Stimulated activated CD4-positive, alpha-beta T cell treated with anti-CD3 and anti-CD28 coated beads, TNF-alpha, amount 100 ng/mL, for 1 hour (primary cell): ENCODE measurements at places on chromosomes 7 and 10.
A peak's percentile ranks its signal among the peaks of the same experiment; 100 is the strongest.

DNA sequence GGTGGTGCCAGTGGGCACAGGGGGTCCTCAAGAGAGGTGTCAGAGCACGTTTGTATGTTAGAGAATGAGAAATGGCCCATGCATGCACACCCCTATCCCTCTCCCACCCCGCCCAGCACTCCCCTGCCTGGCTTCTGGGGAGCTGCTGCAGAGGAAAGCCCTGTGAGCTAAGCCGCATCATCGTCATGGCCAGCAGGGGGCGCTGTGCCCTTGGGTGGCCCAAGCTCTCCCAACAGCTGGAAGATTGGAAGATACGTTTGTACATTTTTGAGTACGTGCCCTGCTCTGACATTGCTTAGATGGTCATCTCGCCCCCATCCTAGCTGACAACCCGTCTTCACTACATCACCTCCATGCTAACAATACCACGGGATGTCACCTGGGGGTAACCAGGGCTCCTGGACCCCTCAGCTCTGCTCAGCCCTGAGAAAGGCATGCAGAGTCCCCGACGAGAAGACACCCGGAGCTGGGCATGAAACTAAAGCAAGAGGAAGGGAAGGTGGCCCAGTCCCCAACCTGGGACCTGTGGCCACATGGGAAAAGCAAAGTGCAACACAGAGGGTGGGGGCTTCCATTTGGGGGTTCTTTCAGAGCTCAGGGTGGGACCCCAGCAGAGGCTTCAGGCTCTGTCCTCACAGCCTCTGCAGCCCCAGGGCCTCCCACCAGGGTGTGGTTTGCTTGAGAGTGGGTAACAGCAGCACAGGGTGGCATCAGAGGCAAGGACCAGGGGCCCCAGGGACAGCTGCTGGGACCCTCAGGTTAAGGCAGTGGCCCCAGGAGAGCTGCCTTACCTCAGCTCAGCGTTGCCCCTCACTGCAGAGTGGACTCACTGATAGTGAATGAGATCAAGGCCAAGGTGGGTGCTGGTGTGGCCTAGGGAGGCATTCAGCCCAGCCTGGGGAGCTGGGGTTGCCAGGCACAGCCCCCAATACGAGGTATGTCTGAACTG lies 136.6 kb downstream of the PTPN20 start:
- peak; percentile 55 for DNase-seq

GRCh38 chr7:117015258-117016184 lies 62.2 kb downstream of the ST7 start:
- no peak for DNase-seq

DNA sequence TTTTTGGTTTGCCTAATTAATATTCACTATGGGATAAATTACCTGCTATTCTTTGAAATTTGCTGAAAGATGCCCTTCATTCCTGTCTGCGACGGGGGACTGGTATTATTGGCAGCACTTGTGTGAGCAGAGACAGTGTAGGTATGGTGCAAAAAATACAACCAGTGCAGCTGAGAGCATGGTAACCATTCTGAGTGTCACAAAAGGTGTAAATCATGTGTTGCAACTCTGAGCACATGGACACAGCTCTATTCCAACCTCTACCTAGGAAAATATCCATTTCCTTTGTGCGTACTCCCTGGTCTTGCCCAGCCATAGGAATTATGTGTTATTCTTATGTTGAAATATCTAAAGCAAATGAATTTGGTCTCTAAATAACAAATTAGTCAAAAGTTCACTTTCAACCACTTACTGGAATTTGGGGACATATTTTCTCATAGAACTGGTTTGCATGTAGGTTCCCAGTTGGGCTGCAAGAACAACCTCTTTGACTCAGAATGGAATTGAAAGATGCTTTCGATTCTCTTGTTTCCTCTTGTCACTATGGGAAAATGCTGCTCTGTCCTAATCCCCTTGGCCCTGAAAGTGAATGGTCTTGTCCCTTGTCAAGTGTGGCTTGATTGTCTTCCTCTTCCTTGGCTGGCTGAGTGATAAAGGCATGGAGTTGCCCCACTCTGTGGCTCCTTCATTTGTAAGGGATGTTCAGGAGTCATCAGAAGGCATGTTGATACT lies 57.0 kb downstream of the CELF2 start:
- DNase-seq, result no peak

GRCh38 chr7:101108961-101109360 lies 17.9 kb upstream of the SERPINE1 start:
- no peak for DNase-seq

- no peak for DNase-seq
Measured at GRCh38 chr10:85635650-85636049, 730.9 kb downstream of the GRID1 start.

GRCh38 chr7:106480616-106481031 lies 180.3 kb downstream of the CCDC71L start:
- no peak for DNase-seq

- DNase-seq, result no peak
Measured at GRCh38 chr10:52900593-52900992, 128.0 kb upstream of the MBL2 start.

GRCh38 chr10:69856601-69857166 lies 55.0 kb downstream of the COL13A1 start:
- DNase-seq, result no peak

DNA sequence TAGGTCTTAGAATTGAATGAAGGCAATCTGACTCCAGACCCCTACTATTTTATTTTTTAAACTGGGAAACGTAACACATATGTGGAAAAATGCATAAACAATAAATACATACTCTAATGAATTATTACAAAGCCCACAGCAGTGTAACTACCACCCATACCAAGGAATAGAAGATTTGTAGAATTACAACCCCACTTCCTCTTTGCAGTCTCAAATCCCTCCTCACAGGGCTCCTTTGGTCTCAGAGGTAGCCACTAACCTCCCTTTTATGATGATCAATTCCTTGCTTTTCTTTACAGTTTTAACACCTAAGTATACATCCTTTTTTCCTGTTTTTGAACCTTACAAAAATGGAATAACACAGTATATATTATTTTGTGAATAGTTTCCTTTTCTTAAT lies 6.7 kb upstream of the CCDC126 start:
- no peak for DNase-seq

GRCh38 chr10:3774018-3774813 lies 10.8 kb downstream of the KLF6 start:
- no peak for DNase-seq

- DNase-seq, result no peak
Measured at GRCh38 chr7:80942261-80943041, 23.6 kb upstream of the SEMA3C start.

GRCh38 chr7:24971333-24972165 lies 8.4 kb downstream of the OSBPL3 start:
- no peak for DNase-seq

GRCh38 chr10:122282253-122282671 lies 11.2 kb downstream of the BTBD16 start:
- no peak for DNase-seq

DNA sequence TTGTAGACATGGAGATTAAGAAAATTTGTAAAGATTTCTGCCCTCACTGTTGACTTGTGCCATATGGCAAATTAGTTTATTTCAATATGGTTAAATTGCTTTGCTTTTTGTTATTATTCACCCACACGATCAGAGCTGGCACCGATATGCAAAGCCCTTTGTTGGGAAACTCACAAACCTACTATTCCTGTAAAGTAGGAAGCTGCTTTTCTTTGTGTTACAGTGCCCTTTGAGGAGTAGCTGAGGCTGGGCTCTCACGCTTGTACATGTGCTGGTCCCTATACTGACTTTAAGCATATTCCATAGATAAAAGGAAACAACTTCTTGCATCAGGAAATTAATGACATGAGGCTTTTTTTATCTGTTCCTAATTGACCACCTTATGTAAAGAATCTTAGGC lies 17.6 kb upstream of the AOAH start:
- DNase-seq, result no peak

GRCh38 chr7:159006610-159007130 lies 138.0 kb downstream of the VIPR2 start:
- no peak for DNase-seq

GRCh38 chr10:86803156-86803555 lies 46.7 kb downstream of the BMPR1A start:
- no peak for DNase-seq
